ENCODE measurements at places on chromosomes 16 and 17.

GRCh38 chr17:65545705-65546523, 15.5 kb downstream of the AXIN2 start:
- DNase-seq, result no peak

DNA sequence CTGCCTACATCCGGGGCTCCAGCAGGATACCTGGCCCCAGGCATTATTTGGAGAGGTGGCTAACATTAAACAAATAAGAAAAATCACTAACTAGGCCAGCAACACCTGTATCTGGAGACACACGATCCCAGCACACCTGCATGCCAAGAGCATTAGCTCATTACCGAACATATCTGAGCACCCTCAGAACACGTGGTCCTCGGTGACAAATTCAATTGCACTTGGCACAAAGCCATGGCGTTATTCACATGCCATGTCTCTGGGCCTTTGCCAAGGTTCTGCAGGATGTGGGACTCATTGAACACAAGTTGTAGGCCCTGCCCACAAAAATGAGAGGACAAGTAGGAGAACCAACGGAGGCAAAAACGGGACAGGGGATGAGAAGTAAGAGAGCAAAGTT, 552.3 kb downstream of the TOX3 start:
- DNase-seq, result peak; percentile 5

- peak; percentile 42 for DNase-seq
Observed at GRCh38 chr16:69294051-69294450, 17.1 kb upstream of the VPS4A start.

- DNase-seq, result no peak
Observed at GRCh38 chr17:77914385-77915254, 43.9 kb upstream of the TNRC6C start.

DNA sequence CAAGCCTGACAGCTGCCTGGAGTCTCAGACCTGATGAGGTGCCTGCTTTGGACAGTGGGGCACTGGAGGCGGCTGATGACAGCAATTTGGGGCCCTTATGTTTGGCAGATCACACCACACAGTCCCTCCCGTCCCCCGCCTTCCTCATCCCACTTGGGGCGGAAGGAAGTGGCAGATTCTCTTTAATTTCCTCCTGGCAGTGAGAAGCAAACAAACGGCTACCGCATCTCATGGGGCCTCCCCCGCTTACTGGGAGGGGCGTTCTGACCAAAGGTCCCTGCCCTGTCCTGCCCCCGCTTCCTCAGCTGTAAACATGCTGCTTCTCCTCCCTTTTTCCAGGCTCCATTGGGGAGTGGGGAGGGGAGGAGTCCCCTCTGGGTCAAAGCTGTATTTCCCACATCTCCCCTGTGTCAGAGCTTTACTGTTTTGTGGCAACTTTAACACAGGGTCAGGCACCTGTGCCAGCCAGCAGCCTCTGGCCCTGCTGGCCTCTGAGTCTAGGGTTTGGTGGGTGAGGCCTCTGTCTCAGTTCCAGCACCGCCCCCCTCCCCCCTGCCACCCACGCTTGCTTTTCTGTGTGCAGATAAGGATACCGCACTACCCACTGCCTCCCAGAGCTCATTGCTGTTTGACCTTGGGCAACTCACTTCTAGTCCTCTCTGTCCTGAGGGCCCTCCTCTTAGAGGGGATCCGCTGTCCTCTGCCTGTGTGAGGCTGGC, 5.4 kb upstream of the NFATC3 start:
- DNase-seq, result no peak

DNA sequence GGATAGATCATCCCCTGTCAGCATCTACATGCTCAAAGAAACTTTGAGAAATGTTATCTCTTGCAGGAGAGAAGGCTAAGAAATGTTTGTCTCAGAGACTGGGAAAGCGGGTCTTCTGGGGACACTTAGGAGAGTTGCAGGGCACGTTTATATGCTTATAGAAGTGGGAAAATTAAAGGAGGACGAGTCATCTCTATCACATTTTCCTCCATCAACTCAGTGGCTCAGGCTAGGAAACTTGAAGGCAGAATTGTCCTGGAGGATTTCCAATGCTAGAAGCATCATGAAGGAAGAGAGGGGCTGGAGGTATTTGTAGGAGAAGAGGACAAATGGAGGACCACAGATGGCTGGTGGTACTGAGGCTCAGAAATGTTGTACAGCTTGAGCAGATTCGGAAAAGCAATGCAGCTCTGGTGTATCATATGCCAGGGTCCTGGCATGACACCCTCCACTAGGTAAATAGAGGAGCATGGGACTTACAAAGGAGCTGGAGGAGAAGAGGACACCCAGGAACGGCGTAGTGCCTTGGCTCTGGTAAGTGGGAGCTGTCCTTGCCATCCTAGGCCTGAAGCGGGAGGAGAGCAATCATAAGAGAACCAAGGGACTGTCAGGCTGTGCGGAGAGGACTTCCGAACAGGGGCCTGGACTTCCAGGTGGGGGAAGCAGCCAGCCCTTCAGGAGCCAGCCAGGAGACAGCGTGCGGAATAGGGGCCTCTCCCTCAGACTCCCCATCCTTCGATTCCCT, 4.5 kb upstream of the HS3ST3B1 start:
- DNase-seq, result no peak

DNA sequence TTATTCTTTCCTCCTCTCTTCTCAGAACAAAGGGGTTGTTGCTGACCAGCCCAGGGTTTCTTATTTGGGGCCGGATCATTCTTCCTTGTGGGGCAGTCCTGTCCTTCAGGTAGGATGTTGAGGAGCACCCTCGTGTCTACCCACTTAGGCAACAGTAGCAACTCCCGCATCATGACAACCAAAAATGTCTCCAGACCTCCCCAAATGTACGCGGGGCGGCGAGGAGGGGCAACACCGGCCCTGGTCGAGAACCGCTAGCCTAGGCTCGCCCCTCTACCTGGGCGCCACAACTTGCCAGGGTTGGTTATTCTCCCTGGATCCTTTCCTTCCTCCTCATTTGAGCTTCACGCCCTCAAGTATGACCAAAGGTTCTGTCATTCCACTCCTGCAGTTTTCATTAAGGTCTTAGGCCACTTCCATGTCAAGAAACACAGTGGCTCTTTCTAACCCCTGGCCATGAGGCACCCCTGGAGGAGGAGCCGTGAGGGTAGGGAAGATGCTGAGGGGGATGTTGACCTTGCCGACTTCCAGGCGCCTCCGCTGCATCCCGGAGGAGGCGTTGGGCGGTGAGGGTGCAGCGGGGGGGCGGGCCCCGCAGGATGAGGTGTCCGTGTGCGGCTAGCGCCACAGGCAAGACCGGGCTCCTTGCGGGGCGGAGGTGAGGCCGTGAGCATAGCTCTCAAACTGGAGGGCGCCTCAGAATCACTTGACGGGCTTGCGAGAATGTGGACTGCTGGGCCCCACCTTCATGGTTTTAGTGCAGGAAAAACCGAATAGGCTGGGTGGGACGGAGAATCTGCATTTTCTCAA, 712 bp upstream of the SPECC1 start:
- DNase-seq, result no peak

DNA sequence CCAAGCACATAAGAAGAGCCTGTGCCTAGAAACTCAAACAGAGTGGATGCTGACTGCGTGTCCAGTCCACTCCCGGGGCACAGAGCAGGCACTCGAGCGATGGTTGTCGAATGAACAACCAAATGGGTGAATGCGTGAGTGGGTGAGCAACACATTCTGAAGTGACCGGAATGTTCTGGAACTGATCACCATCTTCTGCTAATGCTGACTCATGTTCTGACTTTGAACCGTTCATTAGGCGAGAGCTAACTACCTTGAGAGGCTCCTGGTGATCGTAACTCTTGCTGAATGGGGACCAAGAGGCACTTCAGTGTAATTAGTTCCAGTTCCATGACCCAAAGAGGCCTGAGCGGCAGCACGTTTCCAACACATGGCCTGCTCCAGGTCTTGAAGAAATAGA, 37.9 kb downstream of the IRF8 start:
- no peak for DNase-seq

DNA sequence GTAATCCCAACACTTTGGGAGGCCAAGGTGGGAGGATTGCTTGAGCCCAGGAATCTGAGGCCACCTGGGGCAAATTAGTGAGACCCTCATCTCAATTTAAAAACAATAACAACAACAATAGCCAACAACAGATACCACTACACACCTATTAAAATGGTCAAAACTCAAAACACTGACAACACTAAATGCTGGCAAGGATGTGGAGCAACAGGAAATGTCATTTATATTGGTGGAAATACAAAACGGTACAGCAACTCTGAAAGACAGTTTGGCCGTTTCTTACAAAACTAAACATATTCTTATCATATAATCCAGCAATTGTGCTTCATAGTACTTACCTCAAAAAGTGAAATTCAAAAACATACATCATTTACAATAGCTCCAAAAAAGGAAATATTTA, 57.7 kb downstream of the DNAH3 start:
- DNase-seq, result no peak

DNA sequence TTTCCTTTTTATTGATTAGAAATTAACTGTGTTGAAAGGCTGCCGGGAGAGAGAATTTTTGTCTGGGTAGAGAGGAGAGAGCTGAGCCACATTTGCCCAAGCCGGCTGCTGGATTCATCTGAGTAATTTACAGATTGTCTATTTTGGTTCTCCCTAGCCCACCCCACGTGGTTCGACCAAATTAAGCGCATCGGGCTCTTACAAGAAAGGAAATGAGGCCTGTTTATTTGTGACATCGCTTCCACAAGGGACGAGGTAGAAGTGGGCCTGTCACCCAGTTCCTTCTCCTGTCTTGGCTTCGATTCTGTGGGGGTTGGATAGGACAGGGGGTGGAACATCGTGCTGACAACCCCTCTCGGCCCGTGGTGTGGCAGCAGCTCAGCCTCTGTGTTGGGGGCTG, 42.9 kb downstream of the SYT17 start:
- DNase-seq, result no peak

DNA sequence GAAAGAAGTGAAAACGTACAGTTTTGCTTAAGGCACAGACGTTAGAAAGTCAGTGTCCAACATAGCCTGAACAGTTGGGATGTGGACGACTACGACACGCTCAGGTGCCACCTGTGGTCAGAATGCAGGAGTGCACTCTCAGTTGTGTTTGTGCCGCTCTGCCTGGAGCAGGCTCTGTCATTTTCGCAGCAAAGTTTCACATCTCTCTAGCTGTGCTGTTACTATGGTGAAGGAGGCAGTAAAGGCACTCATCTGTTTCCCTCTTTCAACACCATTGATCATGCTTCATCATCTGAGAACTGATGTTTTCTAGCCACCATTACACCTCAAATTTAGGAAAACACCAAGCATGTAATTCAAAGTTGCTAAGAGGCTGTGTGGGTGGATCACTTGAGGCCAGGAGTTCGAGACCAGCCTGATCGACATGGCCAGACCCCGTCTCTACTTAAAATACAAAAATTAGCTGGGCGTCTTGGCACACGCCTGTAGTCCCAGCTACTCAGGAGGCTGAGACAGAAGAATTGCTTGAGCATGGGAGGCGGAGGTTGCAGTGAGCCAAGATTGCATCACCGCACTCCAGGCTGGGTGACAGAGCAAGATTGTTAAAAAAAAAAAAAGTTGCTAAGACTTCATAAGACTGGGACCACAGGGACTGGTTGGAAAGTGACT, 44.9 kb upstream of the DNAJA2 start:
- no peak for DNase-seq

- no peak for DNase-seq
Observed at GRCh38 chr16:28606291-28607115, 3.3 kb downstream of the SULT1A1 start.

DNA sequence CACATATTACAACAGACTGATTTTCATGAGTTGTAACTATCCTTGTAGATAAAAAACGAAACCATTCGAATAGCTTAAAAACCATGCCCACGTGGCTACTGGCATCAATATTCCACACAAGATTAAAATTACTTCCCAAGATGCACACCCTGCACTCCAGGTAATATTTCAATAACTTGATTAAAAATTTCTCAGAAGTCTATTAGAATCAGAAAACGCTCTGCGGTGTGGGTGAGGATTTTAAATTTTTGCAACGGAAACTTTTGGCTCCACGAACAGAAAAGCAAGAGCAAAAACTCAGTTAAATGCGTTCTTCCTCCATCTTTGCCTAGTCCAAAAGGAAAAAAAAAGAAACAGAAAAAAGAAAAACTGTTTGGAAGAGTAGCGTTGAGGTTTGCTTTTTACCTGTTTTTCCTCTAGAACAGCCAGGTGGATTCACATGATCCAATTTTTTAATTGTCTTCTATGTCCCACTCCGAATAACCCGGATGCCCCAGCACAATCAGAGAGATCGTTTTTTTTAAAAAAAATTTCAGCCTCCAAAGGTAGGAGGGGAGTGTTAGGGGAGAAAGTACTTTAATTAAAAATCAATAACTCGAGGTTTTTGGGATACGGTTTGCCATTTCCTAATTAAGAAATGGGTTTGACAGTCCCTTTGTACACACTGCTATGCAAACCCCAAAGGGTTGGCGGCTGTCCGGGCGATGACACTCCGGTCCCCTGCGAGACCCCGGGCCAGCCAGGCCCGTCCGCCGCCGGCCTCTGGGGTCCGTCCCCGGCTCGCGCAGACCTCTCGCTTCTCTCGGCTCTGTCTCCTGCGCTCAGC, 708 bp upstream of the NFAT5 start:
- DNase-seq, result no peak

- no peak for DNase-seq
Observed at GRCh38 chr16:2372684-2373083, 32.2 kb upstream of the ABCA3 start.

DNA sequence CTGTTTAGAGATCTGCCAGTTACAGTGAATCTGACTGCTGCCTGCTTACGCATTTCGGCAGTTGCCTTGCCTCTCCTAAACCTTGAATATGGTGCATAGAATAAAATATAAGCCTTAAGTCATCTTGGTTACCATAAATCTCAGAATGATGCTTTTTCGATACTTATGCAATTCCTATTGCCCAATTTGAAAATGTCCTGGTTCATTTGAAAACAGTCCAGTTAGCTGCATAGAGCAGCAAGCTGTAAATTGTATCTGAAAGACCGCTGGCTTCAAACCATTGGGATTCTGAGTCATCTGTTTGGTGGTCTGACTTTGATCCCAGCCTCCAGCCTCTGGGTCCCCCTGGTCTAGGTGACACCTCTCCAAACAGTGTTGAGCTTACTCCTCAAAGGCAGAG, 2.7 kb upstream of the PRKCA start:
- no peak for DNase-seq

- DNase-seq, result no peak
Observed at GRCh38 chr17:65667656-65668055, 106.2 kb upstream of the AXIN2 start.

GRCh38 chr17:78391843-78392242, 13.4 kb downstream of the PGS1 start:
- DNase-seq, result peak; percentile 64

DNA sequence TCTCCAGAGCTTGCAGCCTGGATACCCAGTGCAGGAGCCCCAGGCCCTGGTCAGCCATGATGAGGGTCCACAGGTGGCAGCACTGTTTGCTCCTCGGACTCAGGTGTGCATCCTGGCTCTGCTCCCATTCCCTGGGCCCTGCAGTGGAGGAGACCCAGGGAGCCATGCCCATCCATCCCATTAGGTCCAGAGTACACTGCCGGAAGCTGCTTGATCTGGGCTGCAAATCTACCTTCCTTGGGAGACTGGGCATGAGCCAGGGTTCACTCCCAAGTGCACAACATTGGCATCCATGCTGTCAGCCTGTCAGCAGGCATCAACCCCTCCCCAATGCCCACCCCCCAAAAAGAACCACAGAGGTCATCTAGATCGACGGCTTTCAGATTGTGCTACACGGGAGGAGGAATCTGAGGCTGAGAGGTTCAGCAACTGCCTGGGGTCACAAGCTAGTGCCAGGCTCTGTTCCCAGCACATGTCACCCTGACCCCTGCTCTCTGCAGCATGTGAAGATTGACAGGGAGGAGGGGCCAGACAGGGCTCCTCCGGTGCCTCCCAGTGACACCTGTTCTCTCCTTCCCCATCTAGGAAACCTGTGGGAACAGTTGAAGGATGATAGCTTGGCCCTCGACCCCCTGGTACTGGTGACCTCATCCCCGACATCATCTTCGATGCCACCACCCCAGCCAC, 15.7 kb downstream of the UNC119 start:
- no peak for DNase-seq

All from AG10803 (cell line).